Mesenchymal stem cell (in vitro differentiated cells and primary cell): ENCODE measurements at places on chromosomes 16 and 17.

GRCh38 chr16:69796285-69797118, 34.4 kb downstream of the WWP2 start:
- DNase-seq, result peak; percentile 66

- peak; percentile 94 for DNase-seq
Observed at GRCh38 chr17:80826955-80827645, 164.5 kb upstream of the CHMP6 start.

DNA sequence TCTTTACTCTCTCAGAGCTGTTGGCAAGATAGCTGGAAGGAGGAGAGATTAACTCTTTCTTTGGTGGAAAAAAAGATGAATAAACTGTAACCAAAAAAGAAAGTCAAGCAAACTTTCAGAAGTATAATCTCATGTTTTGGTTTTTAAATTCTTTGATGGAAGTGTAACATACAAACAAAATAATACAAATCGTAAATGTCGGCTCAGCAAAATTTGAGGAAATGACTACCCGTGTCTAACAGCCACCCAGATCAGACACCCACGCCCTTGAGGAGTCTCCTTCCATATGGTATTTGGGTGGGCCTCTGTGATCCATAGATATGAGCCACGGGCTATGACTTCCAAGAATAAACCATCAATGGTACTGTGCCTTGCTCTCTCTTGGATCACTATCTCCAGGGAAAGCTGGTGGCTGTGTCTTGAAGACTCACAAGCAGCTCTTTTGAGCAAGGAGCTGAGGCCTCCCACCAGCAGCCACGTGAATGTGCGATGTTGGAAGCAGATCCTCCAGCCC, 9.6 kb upstream of the CD300C start:
- no peak for DNase-seq

DNA sequence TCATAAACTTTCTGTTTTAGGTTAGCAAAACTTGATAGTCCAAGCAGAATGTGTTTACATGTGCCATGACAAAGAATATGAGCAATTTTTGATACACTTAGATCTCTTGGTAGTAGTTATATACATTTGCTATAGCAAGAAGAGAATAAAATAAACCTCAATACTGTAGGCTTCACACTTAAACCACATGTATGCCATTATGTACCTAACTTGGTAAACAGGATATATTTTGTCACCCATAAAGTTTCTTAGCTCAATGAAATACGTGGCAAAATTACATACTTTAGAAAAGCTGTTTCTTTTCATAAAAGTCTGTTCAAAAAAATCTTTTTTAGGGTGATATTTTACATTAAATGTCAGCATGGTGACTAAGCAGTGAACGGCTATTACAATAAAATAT, 184.7 kb downstream of the MYO1D start:
- no peak for DNase-seq

DNA sequence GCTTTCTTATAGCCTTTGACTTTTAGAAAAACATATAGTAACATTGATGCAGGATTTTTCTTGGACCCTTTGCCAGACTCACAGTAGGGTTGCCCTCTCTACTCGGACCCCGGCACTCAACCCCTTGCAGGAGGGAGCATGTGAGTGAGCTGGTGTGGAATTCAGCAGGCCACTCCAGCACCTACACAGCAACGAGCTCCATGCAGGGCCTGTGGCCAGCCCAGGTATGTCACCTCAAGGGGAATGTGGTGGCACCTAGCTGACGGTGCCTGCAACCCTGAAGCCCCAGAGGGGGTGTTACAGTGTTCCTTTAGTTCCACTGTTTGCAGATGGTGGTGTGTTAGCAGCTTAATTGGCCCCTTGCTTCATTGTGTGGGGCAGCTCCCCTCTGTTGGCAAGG, 414.9 kb downstream of the KCNJ2 start:
- no peak for DNase-seq

DNA sequence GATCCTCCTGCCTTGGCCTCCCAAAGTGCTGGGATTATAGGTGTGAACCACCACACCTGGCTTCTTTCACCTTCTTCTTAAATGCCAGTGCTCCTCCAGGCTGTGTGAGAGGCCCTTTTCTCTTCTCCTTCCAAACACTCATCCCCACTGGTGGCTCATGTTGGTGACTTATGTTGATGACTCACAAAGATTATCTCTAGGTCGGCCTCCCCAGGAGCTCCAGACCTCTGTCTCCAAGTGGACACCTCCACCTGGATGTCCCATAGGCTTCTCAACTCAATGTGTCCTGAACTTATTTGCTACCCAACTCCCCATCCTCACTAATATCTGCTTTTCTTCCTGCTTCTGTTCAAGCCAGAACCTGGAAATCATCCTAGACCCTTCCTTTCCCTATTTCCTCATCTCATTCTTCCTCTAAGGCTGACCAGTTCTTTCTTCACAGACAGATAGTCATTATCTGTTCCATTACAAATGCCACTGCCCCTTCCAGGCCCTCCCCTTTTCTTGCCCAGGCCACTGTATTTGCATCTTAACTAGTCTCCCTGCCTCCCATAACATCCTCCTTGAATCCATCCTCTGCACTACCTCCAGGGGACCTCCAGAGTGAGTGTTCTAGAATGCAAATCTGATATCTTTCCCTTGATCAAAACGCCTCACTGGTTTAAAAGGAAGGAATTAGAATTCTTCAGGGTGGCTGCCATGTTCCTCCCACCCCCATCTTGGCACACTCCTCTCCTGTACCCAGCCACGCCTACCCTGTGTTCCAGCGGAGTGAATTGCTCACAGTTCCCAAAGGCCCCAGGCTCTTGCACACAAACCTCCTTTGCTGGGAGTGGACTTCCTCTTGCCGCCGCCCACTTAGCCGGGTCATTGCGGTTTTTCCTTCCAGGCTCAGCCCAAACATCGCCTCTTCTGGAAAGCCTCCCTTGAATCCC, 34.8 kb upstream of the FBXO47 start:
- peak; percentile 63 for DNase-seq

GRCh38 chr16:25542306-25542705, 149.5 kb upstream of the HS3ST4 start:
- no peak for DNase-seq

- DNase-seq, result peak; percentile 93
Observed at GRCh38 chr17:15490634-15491261, 23.3 kb upstream of the CDRT4 start.

DNA sequence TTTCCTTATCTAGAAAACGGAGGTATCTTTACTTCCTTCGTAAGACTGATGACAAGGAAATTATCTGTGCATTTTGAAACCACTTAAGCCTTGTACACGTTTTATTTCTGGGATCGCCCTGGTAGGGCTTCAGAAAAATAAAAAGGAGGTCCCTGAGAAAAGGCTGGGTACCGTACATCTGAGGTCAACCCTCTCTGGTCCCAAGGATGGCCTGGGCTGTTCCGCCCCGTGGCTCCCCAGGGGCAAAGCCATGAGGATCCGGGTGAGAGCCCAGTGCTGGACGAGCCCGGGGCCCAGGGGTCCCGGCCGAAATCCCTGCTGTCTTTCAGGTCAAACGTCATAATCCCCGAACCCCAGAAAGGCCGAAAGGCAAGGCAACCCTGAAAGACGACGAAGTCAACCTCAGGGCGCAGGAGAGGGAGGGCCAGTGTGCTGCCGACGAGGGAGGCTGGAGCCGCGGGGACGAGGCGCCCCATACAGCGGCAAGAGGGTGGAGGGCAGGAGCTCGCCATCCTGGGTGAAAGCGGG, 656 bp upstream of the FUS start:
- DNase-seq, result no peak

DNA sequence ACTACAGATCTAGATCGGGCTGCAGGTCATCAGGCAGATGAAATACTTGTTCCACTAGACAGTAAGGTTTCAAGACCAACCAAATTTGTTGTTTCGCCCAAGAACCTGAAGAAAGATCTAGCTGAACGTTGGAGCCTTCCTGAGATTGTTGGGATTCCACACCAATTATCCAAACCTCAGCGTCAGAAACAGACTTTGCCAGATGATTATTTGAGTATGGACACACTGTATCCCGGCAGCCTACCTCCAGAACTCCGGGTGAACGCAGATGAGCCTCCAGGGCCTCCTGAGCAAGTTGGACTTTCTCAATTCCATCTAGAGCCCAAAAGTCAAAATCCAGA, 14.4 kb downstream of the LRRC37B start:
- no peak for DNase-seq

- no peak for DNase-seq
Observed at GRCh38 chr16:85569039-85569614, 44.0 kb upstream of the GSE1 start.

- peak; percentile 8 for DNase-seq
Observed at GRCh38 chr16:73060892-73061490, 13.1 kb upstream of the ZFHX3 start.

DNA sequence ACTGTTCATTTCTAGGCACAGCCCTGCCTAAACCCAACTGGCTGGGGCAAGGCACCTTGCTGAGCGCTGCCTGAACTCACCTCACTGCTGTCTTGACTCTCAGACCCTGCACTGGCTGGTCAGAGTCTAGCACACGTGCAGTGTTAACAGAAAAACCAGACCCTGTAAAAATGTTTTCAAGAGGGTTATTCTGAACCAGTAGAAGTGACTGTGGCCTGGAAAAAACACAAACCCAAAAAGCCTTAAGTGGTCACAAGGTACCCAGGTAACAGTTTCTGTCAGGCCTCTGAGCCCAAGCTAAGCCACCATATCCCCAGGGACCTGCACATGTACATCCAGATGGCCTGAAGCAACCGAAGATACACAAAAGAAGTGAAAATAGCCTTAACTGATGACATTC, 6.1 kb upstream of the EIF4A3 start:
- no peak for DNase-seq

DNA sequence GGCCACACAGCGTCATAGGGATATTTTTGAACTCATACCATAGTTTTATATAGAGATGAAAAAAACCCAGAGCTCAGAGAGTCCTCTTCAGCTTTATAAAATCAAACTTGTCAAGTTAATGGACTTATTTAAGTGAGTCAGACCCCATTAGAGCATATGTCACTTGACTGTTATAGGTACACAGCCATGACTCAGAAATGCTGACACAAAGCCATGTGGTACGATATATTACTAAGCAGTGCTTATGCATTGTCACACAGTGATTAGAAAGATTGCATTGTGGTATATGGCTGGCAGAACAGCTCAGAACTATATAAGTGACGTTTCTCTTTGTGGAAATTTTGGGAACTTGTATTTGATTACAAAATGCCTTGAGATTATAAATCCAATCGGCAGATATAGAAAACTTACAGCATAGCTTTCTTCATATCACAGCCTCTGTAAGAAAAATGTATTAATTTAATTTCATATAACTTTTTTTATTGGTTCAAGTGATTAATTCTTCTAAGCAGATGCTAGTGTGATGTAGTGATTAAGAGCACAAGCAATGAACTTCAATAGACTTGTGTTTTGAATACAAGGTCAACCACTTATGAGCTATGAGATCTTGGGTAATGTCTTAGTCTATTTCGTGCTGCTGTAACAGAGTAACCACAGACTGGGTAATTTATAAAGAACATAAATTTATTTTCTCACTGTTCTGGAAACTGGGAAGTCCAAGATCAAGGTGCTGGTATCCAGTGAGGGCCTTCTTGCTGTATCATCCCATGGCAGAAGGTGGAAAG, 25.8 kb upstream of the GINS3 start:
- peak; percentile 66 for DNase-seq

DNA sequence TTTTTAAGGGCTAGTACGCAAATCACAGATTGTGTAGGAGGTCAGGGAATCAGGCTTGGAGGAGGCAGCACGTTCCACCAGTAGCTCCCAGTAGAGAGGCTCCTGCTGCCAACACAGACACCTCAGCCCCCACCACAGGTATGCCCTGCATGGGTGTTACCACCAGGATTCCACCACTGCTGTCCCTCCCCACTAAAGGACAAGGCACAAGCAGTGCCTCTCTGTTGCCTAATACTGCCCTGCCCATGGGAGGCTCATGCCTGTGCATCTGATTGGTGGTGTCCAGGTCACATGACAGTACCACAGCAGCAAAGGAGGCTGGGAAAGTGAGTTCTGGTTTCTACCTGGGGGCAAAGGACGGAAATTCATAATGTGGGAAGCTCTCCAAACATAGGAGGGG, 33.6 kb upstream of the CACNG4 start:
- no peak for DNase-seq

- no peak for DNase-seq
Observed at GRCh38 chr17:70076831-70077230, 1.8 kb downstream of the KCNJ16 start.

DNA sequence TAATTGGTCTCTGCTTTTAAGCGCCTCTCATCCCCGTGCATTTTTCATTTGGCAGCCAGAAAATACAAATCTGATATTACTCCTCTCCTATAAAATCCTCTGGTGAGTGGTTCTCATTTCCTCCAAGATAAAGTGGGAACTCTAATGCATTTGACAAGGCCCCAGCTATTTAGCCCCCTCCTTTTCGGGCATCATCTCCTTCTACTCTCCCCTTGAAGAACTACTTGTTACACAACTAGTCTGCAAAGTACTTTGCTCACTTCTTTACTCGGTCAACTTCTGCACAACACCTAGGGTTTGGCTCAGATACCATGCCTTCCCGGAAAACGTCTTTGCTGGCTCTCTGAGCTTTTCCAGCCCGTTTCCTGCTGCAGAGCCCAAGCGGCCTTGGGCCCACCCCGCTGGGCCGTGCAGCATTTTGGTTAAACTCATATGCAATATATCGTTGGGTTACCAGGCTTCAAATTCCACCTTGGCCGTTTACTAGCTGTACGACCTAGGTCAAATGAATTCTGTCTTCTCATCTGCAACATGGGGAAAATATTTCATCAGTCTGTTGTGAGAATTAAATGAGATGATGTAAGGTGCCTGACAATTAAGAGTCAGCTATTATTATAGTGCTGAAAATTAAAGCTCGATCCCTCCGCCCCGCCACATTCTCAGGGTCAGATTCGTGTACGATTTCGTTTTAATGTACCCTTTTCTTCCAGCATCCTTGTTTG, 883 bp upstream of the TAF15 start:
- no peak for DNase-seq

- no peak for DNase-seq
Observed at GRCh38 chr17:42017866-42018200, 594 bp upstream of the DNAJC7 start.

GRCh38 chr17:5557485-5557884, 26.8 kb downstream of the NLRP1 start:
- DNase-seq, result peak; percentile 51

- DNase-seq, result no peak
Observed at GRCh38 chr17:71115669-71115972, 946.3 kb downstream of the KCNJ2 start.
